ENCODE measurements at places on chromosomes 5 and 9. TPM values are rescaled to one million over a fixed set of nuclear protein-coding genes. Genes with fewer than 3 reads are reported as not detected.

NRG2 gene
- 5.2 TPM for total RNA-seq

- no peak overlapping the region for H3K4me3 ChIP-seq
- no peaks in the 10 kb centered on the region for H3K4me1 ChIP-seq
- no peaks in the 10 kb centered on the region for H3K27me3 ChIP-seq
- no peak for DNase-seq
Observed at GRCh38 chr5:101687349-101687985, 608.6 kb downstream of the SLCO4C1 start.

GRCh38 chr9:20189871-20190270, 401.0 kb upstream of the SLC24A2 start:
- H3K27ac ChIP-seq = no peak overlapping the region
- no peaks in the 10 kb centered on the region for H3K27me3 ChIP-seq
- H3K4me3 ChIP-seq = no peak overlapping the region
- DNase-seq = no peak

DNA sequence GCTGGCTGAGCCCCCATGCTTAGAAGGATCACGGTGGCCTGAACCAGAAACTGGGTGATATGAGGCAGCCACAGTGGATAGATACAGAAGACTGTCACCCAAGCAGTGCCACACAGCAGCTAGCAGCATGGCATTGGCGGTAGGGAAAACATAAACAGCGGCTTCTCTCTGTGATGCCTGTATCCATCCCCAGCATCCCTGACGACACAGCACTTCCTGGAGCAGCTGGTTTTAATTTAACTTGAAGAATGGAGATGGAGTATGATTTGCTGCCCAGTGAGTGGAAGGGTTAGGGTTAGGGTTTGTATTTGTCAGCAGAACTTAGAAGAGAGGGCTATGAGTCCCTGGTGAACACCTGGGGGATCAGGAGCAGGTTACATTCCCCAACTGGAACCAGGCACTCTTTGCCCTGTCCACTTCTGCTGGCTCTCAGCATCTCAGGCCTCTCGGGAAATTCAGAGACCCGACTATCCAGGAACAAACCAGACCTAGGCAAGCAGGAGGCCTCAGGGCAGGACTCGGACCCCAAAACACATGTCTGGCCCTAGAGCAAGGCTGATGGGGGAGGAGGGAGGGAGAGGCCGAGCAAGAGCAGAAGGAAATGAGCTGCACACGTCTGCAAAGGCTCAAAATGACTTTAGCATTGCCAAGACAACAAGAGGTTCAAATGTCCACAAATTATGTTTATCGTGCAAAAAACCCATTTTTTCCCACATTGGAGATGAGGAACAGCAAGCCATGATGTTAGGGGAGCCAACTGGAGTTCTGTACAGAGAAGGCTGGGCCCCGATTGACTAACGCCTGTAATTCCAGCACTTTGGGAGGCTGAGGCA, 6.5 kb upstream of the GGTA1 start:
- DNase-seq = no peak
- no peak overlapping the region for H3K4me3 ChIP-seq
- no peaks in the 10 kb centered on the region for H3K36me3 ChIP-seq
- H3K4me1 ChIP-seq = peaks cover under 1% of the 10 kb centered on the region
- H3K27ac ChIP-seq = no peak overlapping the region
- H3K27me3 ChIP-seq = no peaks in the 10 kb centered on the region

- peaks cover 13% of the 10 kb centered on the region for H3K4me1 ChIP-seq
- no peak for DNase-seq
- H3K4me3 ChIP-seq = no peak overlapping the region
Observed at GRCh38 chr5:929596-929995, 36.9 kb downstream of the TRIP13 start.

Data from vagina (tissue), 2 donors.